ENCODE measurements at places on chromosomes 4 and X.
A peak's percentile ranks its signal among the peaks of the same experiment; 100 is the strongest.

- no peak for DNase-seq
Measured at GRCh38 chr4:56804551-56804950, 16.9 kb downstream of the SPINK2 start.

GRCh38 chr4:185716141-185716551, 95.8 kb downstream of the SORBS2 start:
- DNase-seq = no peak

DNA sequence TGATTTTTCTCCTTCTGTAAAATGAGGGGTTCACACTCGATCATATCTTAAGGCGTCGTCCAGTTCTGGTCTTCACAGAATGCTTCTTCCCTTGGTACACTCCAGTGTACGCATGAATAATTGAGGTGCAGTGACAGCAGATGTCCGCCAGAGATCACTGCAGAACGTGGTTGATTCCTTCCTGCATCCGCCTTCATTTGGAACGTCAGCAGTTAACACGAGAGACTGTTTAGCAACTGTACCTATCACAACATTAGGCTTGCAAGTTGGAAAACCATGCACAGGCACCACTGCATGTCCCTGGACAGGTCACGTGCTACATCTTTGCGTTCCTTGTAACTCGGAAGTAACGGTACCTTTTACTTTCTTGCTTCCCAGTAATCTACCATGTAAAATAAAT, 66.0 kb upstream of the GEMIN8 start:
- DNase-seq = peak; percentile 20

DNA sequence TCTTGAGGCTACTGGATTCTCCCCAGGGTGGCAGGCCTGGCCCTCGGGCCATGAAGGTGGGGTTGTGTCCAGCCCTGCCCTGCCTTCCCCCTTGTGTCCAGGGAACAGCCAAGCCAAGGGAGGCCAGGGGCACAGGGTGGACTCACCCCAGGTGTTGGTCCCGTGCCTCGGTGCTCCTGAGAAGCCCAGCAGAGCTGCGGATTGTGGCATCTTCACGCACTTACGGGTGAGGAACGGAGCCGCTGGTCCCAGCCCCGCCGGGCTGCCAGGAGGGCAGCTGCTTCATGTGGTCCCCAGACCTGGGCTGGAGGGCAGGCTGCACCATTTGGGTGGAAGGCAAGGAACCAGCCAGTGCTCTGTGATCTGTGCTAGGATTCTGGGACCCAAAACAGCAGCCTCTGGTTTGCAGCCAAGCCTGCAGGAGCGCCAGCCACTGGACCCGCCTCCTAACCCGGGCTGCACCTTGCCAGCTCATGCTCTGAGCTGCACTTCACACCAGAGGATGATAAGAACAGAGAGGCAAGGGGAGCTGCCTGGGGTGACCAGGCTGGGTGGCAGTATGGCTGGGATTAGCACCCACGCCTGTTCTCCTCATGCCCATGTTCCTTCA, 36.1 kb upstream of the HMX1 start:
- DNase-seq = no peak

GRCh38 chrX:100600758-100601157, 16.0 kb downstream of the TNMD start:
- no peak for DNase-seq

- no peak for DNase-seq
Measured at GRCh38 chr4:150212927-150213326, 134.7 kb downstream of the DCLK2 start.

- no peak for DNase-seq
Measured at GRCh38 chr4:39279416-39279815, 86.7 kb downstream of the RFC1 start.

Measured in neural crest cell (in vitro differentiated cells).